ENCODE measurements at places on chromosomes 3 and 15.
A peak's percentile ranks its signal among the peaks of the same experiment; 100 is the strongest.

DNA sequence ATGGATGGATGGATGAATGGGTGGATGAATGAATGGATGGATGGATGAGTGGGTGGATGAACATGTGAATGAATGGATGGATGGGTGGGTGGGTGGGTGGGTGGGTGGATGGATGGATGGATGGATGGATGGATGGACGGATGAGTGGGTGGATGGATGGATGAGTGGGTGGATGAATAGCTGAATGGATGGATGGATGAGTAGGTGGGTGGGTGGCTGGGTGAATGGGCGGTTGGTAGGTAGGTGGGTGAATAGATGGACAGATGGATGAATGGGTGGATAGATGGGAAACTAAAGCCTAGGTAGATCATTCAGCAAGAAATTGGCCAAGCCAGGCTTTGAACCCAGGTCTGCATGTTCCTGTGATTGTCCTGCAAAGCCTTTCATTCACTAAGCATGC is 155.6 kb downstream of the WNT5A start:
- DNase-seq: no peak

DNA sequence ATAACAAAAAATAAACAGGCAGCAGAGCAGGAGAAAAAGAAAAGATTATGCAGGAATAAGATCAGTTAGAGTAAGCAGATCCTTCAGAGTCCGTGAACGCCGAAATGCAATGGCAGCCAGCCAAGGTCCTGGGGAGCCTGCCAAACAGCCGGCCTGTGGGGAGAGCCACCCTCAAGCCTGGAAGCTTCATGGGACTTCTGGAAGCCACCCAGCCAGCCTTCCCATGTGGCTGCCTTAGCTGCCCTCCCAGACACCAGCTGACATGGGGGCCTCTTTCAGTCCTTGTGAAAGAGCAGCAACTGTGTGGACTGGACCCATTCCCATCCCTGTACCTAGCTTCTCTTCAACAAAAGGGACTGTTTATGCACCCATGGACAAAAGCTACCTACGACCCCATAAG is 64.9 kb upstream of the RAD18 start:
- DNase-seq: no peak

- no peak for DNase-seq
Measured at GRCh38 chr3:106083207-106083606, 214.4 kb upstream of the CBLB start.

- no peak for DNase-seq
Measured at GRCh38 chr3:123351501-123351900, 97.4 kb downstream of the ADCY5 start.

DNA sequence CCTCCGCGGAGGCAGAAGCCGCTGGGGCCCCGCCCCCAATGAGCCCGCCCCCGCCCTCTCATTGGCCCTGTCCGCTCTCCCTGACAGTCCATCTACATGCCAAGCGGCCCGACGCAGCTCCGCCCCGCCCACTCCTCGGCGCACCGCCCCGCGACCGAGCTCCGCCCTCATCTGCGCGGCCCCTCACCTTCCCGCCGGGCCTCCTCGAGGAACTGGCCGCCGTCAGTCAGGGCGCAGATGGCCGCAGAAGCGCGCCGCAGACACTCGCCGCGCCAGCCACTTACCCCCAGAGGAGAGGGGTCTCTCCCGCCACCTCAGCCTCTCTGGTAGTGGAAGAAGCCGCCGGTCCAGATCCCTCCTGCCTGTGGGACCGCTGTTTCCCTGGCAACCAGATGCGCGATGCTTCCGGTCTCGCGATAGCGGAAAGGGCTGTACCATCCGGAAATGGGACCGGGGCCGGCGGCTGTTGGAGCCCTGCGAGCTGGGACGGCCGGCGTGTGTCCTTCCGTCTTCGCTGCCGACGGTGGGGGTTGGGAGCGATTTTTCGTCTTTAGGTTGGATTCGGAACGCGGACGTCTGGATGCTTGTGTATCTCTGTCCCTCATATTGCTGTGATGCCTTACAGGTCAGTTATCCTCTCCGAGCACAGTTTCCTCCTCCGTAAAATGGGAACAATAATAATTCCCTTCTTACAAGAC is at the start of gene FSIP1:
Gene FSIP1 (minus strand): TSS at position 401 of the 698 bp plus-strand sequence. CDS start 6,317 bp downstream, outside the sequence.
- peak; percentile 97 for DNase-seq

DNA sequence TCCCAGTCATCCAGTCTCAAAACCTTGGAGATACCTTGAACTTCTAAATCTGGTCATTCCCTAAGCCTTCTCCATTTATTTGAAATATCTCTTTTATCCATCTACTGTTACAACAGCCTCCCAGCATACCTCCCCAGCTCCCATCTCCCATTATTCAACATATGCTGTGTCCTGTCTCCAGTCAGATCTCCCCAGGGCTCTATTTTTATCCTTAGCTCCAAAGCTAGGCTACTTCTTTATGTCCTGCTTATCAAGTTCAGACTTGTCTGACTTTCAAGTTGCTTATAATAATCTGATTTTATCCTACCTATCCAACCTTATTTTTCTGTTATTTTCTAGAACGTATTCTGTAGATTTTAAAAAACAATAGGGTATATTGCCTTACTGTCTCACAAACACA is 44.2 kb downstream of the IQGAP1 start:
- no peak for DNase-seq

- peak; percentile 10 for DNase-seq
Measured at GRCh38 chr3:19885468-19885867, 48.5 kb downstream of the EFHB start.

GRCh38 chr3:179438841-179439240 is 12.4 kb downstream of the GNB4 start:
- DNase-seq: no peak

DNA sequence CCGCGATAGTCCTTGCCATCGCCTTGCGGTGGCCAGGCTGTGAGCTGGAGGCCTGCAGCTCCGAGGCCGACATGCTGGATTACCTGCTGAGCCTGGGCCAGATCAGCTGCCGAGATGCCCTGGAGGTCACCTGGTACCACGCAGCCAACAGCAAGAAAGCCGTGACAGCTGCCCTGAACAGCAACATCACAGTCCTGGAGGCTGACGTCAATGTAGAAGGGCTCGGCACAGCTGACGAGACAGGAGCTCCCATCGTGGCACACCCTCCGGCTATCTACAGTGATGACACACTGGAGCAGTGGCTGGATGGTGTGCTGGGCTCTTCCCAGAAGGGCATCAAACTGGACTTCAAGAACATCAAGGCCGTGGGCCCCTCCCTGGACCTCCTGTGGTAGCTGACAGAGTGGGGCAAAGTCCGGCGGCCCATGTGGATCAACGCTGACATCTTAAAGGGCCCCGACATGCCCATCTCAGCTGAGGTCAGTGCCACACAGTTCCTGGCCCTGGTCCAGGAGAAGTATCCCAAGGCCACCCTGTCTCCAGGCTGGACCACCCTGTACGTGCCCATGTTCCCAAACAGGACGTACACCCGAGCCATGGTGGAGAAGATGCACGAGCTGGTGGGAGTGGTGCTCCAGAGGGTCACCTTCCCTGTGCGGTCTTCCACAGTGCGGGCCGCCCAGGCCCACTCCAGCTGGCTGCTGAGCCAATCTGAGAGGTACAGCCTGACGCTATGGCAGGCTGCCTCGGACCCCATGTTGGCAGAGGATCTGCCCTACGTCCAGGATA is 70.2 kb downstream of the FAM43A start:
- no peak for DNase-seq

GRCh38 chr15:40103864-40104271 is 4.8 kb downstream of the BMF start:
- no peak for DNase-seq

DNA sequence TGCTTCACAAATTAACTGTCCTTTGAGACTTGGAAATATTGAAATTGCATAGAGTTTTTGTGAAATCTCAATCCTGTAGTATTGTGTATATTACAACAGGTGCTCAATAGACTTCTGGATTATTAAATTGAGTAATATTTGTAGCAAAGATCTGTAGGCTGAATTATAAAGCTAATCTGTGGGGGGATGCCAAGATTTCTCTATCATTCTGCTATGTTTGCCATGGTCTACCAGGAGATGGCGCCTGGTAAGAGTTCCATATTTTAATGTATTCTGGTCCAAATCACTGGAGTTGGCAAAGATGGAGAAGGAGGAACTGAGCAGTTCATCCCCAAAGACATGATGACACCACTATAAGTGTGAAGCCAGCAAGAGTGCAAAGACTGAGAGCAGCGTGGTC is 340.9 kb upstream of the TPRG1 start:
- no peak for DNase-seq

DNA sequence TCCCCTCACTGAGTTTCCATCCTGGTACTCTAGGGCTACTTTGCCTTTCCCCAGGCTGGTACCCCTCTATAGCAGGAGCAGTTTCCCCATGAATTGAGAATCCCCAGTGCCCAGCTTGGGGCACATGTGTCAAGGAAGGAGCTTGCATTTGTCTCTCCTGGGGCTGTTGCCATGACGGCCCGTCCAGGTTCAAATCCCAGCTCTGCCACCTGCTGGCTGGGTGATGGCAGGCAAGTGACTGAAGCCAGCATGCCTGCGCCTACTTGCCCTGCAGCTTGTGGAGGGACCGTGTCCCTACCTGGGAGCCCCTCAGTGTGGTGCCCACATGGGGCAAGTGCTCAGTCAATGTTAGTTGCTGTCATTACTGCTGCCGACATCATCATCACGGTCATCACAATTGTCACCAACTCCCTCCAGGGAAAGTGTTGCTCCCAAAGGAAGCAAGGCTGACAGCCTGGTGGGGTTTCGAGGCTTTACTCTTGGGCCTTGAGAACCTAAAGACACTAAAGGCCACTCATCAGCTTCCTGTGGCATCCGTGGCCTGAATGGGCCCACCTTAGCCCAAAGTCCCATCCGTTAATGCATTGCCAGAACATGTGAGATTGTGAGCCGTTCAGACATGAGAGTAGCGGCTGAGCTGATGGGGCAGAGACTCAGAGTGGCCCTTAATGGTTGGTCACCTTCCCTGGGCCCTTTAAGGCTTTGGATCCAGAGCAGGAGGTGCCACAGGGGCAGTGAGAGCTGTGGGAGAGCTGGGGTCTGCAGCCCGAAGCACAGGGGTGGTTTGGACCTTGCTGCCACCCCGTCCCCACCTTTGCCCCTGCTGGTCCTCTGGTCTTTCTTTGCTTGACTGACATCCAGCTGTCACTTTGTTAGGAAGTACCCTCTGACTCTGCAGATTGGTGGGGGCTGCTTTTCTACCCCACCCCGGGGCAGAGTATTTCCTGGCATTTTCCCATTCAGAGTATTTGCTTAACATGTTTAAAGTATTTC is 144.4 kb downstream of the DNAJB8 start:
- peak; percentile 62 for DNase-seq

- no peak for DNase-seq
Measured at GRCh38 chr3:22361521-22361920, 610.5 kb upstream of the ZNF385D start.

DNA sequence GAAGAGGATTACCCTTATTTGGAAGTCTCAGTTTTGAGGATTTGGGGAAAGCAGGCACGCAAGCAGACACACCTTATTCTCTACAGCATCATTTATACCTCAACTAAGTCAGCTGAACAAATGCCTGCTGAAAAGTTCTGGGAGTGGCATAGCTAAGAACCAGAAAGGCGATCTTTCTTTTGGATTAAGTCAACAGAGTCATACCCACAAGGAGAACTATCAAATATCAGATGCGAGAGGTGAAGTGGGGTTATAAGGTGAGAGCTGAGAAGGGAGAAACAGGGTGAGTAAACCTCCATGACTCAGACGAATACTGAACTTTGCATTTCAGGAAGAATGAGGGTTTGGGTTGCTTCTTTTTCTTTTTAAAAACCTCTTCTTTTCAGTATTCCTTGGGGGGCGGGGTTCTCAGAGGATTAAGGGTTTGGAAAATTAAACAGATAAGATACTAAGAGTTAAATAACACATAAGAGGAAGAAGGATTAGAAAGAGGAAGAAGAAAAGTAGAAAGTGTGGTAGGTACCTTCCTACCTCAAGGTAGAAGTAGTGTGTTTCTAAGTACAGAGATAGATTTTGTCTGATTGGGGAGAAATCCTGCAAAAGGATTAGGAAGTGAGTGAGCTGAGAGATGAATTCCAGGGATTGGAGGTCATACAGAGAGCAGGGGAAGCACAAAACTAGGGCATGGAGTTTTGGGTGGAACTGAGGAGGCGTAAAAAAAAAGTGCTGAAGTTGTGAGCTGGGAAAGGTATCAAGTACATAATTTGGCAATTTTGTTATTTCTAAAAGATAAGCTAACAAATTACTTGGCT is 41.3 kb upstream of the ICE2 start:
- no peak for DNase-seq

DNA sequence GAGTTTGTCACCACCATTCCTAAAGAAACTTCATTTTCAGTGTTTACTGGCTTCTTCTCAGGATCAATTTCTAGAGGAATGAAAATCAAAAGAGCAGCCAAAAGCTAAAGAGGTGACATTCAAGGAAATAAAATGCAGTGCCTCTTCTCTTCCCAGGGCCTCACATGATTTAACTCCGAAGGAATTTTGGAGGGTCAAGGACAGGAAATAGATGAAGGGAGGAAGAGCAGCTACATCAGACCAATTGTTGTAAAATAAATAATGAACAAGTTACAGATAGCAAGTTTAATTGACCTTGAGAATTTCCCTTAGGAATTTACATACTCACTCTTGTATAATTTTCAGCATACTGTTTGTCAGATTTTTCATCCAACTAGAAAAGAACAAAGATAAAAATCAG is 78.1 kb downstream of the LRRFIP2 start:
- DNase-seq: no peak

DNA sequence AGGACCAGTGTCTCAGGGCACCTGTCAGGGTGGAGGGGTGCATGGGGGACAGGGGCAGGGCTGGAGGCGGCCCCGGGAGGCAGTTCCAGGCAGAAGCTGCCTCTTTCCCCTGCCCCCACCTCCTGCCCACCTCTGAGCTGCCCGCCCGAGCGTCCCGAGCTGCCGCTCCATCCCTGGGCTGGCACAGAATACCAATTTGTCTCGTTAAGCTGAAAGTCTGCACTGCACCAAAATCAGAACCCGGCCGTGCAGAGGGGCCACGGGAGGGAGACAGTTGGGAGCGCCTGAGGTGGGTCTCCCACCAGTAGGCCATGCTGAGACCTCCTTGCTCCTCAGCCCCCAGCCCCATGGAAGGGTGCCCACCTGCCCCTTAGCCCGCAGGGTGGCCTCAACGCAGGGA is 1.3 kb upstream of the ATP2B2 start:
- DNase-seq: no peak

- no peak for DNase-seq
Measured at GRCh38 chr3:39121621-39122020, 14.1 kb downstream of the TTC21A start.

GRCh38 chr3:182226995-182227394 is 515.3 kb downstream of the SOX2 start:
- no peak for DNase-seq
